ENCODE measurements at places on chromosomes 4 and X.

DNA sequence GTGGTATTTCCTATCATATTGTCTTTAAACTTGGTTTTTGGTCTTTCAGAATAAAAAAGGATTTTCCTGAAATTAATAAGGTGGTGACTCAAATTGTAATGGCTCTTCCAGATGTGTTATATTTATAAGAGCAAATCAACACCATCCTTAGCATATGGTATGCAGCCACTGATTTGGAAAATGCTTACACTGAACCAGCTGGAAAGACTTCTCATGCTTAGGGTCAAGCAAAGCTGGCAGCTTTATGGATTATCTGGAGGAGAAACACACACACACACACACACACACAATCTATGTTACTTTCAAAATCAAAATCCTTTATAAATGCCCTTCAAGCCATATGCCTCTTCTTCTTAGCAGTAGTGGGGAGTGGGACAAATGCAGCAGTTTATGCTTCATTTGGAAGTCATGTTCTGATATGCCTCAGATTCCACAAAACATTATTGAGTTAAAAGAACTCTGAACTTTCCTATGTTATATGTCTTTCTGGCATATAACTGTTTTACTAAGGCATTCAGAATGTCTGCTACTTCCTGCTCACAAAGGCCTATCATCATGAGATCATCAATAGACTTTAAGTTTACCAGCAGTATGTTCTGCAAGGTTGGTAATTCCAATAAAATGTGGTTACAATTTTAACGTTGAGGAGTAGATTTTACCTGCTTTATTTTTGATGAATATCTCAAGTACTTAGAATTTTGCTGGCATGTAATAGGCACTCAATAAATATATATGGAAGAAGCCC lies 72.9 kb upstream of the PRDM5 start:
- no peak for DNase-seq

GRCh38 chrX:54808109-54808604 lies 612 bp downstream of the MAGED2 start:
- no peak for DNase-seq

DNA sequence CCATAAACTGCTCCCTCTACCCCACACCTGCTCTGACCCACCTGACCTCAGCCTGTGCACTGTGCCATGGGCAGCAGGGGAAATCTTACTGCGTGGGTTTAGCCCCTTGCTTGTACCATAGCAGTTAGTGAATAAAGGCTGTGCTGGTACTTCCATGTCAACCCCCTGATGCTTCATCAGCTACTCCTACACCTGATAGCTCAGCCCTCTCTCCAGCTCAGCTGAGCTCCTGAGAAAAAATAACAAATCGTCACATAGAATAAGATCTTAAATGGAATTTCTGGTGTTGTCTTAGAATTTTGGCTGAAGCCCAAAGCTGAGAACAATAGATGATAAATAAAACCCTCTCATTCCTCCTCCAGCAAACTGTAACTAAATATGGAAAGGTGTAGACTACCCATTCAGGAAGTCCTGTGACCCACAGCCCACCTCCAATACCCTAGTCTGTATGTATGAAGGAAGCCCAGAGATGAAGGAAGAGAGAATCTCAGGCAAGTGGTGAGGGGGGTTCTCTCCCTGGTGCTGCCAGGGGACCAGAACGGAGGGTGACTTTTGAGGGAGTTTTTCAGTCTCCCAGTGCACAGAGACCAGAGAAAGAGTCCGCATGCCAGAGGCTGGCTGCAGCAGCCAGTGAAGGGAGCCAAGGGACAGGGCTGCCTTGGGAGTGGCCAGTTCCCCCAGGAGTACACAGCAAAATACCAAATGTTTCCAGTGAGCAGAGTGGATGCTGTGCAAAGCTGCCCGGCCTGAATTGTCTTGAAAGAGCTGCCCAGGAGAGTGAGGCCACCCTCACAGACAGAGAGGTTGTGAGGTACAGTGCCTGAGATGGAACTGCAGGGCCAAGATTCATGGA lies 227.3 kb downstream of the QDPR start:
- DNase-seq = no peak

DNA sequence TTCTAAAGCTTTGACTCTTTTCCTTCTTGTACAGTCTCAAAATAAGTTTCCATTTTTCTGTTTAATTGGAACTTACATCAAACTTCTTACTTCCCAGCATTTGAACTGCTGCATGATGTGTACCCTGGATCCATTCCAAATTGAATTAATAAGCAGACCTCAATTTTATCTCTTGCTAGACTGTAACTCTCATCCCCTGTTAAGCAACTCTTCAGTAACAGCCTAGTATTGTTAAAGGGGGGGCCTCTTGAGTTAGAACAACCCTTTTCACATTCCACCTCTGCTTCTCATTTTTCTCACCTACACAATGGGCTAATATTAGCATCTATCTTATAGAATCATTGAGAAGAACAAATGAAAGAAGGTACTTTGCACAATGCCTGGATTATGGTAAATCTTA lies 169.4 kb downstream of the IL1RAPL1 start:
- DNase-seq = no peak

- no peak for DNase-seq
Measured at GRCh38 chr4:10582059-10582686, 102.4 kb downstream of the CLNK start.

- DNase-seq = peak; percentile 16
Measured at GRCh38 chr4:143358923-143359643, 22.4 kb downstream of the GAB1 start.

DNA sequence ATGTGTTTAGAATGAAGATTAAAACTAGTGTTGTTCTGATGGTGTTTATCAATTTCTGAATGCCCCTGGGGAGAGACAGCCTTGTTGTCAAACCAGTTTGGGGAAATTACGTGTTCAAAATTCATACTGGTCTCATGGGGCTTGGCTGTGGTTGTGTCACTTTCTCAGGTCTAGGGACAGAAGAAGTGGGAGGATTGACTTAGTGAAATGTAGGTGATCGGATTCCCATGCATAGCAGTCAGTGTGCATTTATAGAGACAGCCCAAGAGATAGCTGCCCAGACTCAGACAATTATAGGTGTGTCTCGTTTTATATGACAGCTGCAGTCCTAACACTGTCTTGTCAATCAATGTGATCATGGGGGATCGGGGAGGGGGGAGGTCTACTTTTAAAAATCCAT lies 94.4 kb upstream of the CLCN4 start:
- no peak for DNase-seq

GRCh38 chr4:64625438-64625837 lies 216.2 kb upstream of the TECRL start:
- no peak for DNase-seq

GRCh38 chrX:13000301-13000811 lies 25.4 kb downstream of the TMSB4X start:
- DNase-seq = no peak

GRCh38 chr4:114694770-114695169 lies 96.2 kb downstream of the UGT8 start:
- no peak for DNase-seq

DNA sequence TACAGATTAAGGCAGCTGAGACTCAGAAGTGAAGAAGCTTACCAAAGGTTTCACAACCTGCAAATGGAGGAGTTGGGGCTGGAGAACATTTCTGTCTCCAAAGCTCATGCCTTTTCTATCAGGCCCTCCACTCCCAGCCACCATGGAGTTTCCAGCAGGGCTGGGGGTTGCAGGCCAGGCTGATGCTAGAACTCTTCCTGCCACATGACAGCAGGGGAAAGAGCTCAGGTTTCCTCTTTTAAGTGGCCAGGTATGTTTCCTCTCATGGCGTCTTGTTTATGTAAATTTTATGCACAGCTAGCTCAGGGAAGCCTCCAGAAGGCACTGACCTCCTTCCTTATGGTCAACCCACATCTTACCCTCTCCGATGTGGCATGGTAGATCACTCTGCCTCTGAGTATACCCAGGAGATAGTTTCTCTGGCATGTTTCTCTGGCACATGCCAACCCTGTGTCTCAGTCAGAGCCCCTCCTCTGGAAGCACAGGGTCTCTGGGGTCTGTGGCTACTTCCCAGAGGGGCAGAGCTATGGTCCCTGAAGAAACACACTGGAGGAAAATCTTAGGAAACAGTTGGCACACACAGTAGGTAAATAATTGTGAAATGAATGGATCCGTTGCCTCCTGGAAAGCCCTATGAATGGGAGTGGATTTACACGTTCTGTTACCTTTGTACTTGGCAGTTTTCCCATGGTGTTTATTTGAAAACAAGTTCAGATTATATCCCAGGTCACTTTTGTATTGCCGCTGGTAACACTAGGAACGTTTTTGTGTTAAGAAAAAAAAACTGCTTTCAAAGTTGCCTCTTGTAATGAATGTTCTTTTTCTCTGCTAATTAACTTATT lies 28.9 kb downstream of the PDK3 start:
- DNase-seq = no peak

DNA sequence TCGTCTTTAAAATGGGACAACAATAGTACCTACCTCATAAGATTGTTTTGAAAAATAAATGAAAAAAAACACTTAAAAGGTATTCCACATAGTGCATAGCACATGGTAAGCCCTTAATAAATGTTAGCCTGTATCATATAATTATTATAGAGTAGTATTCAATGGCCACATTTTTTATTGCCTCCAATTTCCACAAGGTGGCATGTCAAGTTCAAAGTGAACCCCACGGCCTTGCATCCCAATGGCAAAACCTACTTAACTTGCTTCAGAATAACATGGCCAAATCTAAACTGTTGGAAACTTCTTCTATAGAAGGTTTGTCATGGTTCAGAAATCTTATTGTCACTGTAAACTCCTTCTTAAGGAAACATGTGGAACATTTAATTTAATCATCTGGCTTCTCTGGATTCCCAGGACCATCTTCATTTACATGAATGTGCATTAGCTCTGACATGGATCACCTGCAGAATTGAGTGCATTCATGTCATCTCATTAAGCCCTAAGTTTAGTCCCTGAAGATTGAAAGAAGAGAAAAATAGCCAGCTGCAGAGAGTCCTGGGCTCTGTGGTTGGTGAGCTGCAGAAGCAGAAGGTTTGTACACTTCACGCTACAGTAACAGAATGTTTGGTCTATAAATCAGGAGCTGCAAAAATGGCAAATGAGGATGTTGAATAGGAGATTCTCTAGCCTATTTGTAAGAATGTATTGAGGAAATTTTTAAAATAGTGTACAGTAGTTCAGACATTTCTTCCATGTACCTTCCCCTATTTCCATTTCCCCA lies 61.0 kb downstream of the ANXA3 start:
- peak; percentile 26 for DNase-seq

DNA sequence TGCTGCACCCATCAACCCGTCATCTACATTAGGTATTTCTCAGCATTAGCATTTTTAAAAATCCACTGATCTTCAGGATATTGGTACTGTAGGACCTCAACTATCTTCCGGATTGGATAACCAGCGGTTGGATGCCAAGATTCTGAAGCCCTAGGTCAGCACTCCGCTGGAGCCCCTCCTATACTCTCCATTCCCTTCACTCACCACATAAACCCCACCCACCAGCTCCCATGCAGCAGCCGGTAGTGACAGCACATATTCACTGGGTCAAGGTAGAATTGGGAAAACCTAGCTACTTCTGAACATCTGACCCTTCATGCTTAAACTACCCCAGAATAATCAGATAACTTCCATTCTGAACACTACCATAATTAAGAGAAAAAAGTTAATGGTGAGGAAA lies 134.9 kb downstream of the CORIN start:
- DNase-seq = no peak

DNA sequence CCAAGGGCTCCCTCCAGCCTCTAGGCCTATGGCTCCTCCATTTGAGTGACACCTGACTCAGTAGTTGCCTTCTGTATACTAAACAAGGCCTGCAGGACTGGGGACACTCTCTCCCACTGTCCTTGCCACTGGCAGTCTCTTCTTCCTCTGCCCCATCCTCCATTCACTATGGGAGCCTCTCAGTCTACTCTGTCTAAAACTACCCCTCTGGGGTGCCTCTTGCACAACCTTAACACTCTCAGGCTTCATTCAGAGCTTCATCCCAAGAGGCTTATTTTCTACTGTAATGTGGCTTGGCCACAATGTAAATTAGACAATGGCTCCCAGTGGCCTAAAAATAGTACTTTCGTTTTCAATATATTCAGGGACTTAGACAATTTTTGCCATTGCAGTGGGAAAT lies 133.0 kb downstream of the ZC4H2 start:
- no peak for DNase-seq

DNA sequence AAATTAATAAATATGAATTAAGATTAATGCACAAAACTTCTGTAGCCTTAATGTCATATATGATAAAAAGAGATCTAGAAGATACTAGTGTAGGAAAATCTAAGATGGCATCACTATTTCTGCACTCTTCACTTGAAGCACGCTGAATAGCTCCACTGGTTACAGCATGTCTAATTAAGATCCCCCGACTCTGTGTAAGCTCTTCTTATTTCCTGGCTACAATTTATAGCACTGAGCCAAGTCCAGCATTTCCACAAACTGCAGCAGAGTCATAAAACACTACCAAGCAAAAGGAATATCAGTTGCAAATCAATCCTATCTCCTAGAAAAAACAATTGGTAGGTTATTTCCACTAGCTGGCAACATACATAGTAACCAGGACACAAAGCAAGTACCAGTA lies 1.3 kb upstream of the CCNA2 start:
- no peak for DNase-seq

- no peak for DNase-seq
Measured at GRCh38 chrX:129557844-129558480, 17.9 kb downstream of the OCRL start.

GRCh38 chrX:107857837-107858236 lies 32.2 kb downstream of the MID2 start:
- DNase-seq = no peak

DNA sequence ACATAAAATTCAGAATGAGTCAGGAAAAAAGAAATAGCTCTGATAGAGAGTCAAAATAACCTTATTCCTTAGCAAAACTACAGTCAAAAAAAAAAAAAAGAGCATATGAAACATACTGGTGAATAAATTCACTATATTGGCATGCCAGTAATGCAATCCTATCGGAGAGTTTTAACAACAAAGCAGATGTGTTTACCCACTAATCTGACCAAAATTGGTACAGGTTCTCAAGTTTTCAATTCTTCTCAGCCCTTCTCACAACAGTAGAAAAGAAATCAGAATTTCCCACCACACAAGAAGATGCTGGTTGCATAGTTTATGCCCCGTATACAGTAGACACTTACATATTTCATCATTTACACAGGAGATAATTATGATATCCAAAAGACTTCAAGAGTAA lies 59.4 kb downstream of the LCORL start:
- DNase-seq = no peak

- DNase-seq = no peak
Measured at GRCh38 chr4:111849746-111850284, 295.4 kb upstream of the FAM241A start.

DNA sequence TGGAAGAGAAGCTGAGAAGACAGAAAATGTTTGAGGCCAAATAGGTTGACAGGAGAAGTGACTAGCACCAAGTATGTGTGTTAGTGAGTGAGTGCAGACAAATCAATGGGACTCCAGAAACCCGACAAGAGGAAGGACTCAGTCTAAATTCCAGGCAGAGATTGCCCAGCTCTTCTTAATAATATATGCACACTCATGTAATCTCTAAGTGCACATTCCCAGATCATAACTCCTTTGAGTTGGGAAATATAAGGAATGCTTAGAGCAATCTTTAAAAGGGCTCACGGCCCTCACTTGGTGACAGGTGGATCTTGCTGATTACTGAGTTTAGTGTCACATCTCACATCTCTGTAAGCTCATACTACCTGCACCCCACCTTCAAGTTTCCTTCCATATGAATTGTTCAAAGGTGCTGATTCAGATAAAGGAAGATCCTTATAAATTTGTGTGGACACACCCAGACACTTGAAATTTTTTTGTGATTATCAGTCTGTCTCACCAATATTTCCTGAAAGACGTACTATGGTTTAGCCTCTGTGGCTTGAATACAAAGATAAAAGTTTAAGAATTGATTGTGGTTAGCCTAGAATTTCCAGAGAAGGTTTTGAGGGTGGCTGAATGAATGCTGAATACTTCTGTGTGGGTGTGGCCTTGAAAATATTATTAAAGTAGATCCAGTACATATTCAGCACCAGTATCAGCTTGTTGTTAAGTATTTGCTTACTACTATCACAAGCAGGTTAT lies 205.1 kb upstream of the UGT8 start:
- no peak for DNase-seq

All from GF-D8 (cell line).